ENCODE measurements at places on chromosomes 3 and 15. TPM values are rescaled to one million over a fixed set of nuclear protein-coding genes. Genes with fewer than 3 reads are reported as not detected.

DNA sequence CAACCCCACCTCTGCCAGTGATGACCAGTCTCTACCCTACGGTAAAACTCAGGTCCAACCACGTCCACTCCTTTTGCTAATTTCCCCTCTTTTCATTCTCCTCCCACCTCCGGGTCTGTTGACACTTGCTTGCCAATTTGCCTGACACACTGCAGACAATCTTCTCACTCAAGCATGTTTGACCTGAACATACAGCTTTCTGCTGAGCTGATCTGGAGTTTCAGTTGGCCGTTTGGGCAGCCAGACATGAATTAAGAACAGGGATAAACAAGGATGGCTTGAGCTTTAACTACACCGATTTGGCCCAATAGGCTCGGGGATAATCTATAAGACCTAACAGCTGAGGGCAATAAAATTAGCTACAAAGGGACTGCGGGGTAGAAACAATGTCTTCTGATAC is 758.6 kb upstream of the CFAP20DC start:
- DNase-seq: no peak

DNA sequence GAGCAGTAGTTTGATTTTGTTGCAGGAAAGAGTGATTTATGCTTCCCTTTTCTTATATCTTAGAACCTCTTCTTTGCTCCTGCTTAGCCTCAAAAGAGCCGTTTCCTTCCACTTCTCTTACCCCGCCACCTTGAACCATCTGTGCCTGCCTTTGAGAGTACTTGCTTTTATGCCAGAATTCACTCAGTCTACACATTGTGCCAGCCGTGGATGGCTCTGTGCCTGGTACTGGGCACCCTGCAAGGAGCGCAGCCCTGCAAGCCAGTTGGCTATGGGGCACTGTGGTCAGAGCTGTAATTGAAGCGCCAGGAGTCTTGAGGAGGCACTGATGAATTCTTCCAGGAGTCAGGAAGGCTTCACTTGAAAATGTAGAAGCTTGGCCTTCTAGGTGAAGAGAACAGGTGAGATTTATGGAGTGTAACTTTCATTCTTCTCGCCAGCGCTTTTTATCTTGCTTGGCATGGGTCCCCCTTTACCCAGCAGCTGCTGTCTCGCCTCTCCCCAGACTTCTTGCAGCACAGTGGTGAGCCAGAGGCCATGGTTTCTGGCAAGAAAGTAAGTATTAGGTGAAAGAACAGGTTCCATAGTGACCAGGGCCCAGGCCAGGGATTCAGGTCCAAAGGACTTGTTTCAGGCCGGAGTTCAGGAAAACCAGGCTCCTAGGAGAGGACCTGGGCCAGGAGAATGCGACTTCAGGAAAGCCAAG is 4.9 kb downstream of the TMED3 start:
- DNase-seq: no peak

Gene DNAH12
- total RNA-seq: not detected

Gene IQCH
- 0.40 TPM for total RNA-seq

All from lung microvascular endothelial cell (primary cell).